ENCODE measurements at places on chromosomes 1 and 21.

GRCh38 chr1:12540580-12541273 lies 77.3 kb downstream of the DHRS3 start:
- DNase-seq: no peak

GRCh38 chr1:175124861-175125260 lies 57.2 kb downstream of the TNN start:
- no peak for DNase-seq

DNA sequence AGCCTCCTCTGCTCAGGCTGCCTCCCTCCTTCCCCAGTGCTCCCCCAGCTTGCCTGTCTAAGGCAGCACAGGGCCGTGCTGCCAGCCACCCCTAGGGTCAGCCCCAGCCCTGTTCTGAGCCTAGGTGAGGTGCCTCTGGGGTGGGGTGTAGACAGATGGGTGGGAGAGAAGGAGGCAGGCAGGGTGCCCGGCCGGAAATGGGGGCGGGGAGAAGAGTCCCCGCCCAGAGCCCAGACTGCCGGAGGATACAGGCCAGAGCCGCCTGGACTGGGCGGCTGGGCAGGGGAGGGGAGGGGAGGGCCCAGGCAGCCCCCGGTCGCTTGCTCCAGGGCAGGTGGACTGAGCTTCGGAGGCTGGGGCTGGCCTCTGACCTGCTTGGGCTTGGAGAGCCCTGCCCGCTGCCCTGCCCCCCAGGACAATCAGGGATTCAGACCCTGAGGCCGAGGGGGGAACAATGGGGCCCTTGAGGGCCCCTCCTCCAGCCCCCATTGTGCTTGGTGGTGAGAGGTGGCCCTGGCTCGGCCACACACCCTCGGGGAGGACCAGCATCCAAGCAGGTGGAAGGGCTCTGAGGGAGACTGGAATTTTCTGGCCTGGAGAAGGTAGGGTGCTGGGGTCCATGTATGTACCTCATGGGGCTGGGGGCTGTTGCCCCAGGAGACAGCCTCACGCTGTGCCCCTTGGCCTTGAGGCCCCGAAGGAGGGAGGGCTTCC lies at the start of gene GJC2:
Gene GJC2 (plus strand): TSS at position 525 of the 714 bp plus-strand sequence. CDS start 7,829 bp downstream, outside the sequence.
- no peak for DNase-seq

DNA sequence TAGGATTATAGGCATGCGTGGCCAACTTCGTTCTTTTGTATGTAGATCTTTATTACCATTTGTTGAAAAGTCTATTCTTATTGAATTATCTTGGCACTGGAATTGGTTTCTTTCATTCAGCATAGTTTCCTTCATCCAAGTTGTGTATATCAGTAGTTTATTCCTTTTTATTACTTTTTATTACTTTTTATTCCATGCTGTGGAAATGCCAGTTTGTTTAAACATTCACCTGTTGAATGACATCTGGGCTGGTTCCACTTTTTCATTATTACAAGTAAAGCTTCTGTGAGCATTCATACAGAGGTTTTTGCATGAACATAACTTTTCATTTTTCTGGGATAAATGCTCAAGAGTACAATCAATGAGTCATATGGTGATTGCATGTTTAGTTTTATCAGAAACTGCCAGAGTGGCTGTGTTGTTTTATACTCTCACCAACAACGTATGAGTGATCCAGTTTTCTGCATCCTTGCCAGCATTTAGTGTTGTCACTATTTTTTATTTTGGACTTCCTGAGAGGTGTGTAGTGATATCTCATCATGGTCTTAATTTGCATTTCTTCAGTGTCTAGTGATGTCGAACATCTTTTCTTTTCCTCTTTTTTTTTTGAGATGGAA lies 28.6 kb downstream of the PTPRU start:
- no peak for DNase-seq

GRCh38 chr1:84319662-84320061 lies 18.2 kb downstream of the SAMD13 start:
- DNase-seq: no peak

- no peak for DNase-seq
Measured at GRCh38 chr1:208161005-208161404, 83.2 kb downstream of the PLXNA2 start.

DNA sequence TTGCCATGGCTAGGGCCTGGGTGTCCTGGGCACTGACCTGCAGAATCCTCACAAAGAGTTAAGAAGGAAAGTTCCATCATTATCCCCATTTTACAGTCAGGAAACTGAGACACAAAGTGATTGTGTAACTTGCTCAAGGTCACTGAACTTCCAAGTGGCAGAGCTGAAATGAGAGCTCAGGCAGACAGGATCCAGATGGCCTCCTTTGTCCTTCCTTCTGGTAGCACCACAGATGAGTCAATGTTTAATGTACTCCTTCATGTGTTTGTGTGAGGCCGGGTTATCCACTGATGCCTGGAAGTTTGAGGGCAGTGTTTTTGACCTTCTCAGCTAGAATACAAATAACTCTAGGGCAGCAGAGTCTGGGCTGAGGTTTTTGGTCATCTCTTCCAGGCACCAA lies 207.0 kb downstream of the TNR start:
- DNase-seq: no peak

- DNase-seq: peak; percentile 24
Measured at GRCh38 chr1:229420765-229421164, 13.1 kb downstream of the ACTA1 start.

DNA sequence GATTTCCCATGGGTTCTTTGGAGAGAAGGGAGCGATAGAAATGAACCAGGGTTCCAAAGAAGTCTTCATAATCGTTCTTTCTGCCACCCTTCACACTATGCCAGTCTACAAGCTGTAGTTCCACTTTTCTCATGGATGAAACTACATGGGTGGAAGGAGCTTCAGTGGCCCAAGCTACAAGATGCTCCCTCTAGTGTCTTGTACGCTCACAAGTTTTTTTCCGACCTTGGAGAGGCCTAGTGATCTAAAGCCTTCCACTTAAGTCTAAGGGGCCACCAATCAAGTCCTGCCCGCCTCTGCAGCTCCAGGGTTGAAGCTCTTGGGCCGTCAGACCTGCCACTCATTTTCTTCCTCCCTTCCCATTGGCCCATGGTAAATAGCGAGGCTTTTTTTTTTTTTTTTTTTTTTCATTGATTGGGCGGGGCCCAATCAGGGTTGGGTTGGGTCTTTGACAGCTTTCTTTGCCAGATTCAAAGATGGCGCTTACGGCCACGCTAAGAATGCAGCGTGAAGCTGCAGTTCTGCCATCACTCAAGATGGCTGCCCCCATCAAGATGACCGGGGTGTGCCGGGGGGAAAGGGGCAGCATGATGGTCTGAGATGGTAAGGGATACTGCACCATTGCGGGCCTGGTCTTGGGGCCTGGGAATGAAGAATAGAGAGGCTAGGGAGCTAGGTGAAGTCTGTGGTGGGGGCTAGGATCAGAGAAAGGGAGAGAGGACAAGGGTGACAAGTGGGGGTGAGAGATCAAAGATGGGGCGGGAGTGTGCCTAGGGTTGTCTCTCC lies at the start of gene TOMM40L:
Gene TOMM40L (plus strand): TSS at position 527 of the 786 bp plus-strand sequence. CDS start 430 bp downstream, outside the sequence.
- peak; percentile 100 for DNase-seq

- no peak for DNase-seq
Measured at GRCh38 chr1:159261721-159262494, 40.2 kb upstream of the FCER1A start.

GRCh38 chr1:228101994-228102790 lies 933 bp downstream of the C1orf35 start:
- DNase-seq: peak; percentile 70

DNA sequence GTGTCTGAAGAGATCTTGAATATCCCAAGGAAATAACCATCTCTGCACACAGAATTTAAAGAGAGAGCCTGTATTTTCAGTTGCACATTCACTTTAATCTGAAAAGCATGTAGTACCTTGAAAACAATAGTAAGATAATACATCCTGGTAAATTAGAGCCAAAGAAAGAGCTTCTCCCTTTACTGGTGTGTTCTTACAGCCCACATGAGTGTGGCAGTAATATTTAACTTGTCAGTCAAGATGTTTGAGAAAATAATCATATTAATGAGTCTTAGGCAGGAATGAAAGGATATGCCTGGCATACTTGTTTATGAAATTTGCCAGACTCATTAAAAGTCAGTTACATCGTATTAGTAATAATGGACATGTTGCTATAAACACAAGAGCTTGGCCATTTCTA lies 908.4 kb upstream of the ADGRL4 start:
- no peak for DNase-seq

DNA sequence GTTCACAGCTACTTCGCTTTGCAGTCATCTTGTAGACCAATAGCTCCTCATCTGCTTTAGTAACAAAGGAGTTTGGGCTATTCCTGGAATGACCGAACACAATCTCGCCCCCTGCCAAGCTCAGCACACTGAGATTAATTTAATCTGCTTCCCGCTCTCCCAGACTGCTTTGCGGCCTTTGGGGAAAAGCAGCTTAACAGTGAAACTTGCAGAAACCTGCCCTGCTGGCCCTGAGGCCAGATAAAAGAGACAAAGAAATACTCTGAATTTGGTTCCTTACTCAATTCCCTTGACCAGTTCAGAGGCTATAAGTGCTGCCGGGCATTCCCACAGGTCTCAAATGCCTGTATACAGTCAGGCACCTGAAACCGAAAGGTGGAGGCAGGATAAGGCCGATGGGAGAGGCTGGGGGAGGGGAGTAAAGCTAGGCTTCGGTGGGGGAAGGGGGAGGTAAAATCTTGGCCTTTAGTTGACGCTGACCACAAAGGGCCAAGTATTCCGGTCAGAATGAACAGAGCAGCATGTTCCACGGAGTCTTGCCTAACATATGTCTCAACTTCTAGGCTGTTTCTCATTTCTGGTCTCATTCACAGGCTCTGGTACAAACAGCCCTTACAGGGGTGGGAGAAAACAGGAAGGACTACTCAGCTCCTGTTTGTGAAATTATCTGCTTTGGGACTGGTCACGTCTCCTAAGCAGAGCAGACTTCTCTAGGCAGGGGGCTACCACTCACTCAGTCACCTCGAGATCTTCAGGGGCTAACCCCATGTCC lies 17.7 kb upstream of the A3GALT2 start:
- no peak for DNase-seq

GRCh38 chr1:41656068-41656467 lies 171.6 kb upstream of the EDN2 start:
- DNase-seq: no peak

DNA sequence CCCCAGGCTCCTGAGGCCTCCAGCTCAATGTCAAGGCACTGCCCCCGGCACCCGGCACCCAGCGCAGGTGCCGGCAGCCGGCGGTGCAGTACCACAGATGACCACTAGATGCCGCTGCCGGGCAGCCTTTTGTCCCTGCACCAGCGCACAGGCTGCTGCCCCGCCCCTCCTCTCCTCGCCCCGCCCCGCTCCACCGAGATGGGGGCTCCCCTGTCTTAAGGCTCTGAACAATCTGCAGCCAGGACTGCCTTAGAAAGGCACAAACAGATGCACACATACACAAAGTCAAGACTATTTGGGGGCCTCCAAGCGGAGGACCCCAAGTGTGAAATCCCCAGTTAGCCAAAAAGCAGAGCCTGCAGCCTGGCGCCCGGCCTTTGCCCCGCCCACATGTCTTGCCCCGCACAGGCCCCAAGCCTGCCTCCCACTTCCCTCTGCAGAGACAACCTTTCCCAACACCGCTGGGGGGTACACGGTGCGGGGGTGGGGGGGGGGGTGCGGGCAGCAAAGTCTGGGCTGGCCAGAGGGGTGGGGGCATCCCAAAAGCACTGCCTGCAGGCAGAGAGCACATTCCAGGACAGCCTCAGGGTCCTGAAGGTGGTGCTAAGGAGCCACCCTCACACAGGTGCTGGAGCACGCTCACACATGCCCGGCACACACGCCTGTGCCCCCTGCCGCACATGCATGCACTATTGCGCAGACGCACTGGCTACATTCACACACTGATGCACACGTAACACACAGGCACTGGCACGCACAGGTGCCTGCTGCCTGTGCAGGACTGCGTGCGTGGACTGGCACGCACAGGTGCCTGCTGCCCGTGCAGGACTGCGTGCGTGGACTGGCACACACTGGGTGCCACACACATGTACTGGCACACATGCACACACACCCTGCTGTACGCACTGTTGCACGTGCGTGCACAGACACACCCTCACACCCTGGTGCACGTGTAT lies 37.1 kb downstream of the ARHGEF16 start:
- peak; percentile 87 for DNase-seq

GRCh38 chr1:39901464-39901713 lies 328 bp downstream of the MYCL start:
- DNase-seq: no peak

DNA sequence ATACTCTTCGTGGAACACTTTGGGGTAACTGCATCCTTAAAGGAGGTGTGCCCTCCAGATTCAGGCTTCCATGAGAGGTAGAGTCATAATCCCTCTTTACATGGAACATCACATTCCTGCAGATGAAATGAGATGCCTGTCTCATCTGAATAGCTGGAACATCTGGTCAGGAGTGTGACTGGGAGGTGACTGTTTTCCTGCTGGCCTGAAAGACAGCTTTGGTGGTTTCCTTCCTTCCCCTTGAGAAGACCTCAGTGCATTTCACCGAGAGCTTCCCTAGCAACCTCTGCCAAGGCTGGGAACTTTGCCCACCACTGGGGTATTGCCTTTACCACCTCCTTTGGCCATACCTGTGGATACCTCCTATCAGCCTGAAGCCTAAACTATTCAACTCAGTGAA lies 46.7 kb upstream of the GUCA2A start:
- no peak for DNase-seq

- DNase-seq: no peak
Measured at GRCh38 chr1:228090613-228091081, 8.1 kb downstream of the ARF1 start.

DNA sequence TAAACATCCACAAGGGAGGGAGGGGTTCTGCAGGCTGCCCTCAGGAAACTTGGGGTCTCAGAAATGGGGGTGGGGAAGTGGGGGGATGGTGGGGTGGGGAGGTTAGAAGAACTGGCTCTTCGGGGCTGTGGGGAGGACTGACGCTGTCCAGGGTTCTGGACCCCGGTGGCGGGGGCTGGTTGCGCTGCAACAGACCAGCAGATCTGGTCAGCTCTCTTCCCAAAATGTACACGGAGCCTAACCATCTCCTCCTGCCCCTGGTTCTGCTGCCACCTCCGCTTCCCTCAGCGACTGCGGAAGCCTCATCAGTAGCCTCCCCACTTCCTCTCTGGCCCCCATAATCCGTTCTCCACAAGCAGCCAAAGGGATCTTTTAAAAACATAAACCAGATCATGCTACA lies 29.3 kb upstream of the C1QA start:
- no peak for DNase-seq

GRCh38 chr1:56952501-56952900 lies 13.3 kb downstream of the C8B start:
- no peak for DNase-seq

DNA sequence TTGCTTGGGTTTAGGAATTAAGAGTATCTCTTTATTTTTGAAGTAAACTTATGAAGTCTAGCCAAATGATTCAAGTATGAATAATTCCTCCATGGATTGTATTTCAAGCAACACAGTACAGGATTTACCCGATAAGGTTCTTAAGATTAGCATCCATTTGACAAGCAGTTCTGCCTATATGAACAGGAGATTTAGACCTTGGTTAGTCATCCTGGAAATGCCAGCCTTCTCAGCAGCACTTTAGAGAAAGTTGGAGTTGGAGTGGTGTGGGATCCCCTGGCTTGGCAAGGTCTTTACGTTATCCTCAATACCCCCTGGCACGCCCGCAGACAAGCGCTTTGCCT lies 1.6 kb downstream of the BCAR3 start:
- no peak for DNase-seq

GRCh38 chr1:55869065-55869464 lies 653.9 kb upstream of the USP24 start:
- DNase-seq: no peak
